ENCODE measurements at places on chromosomes 6 and 20.

GRCh38 chr20:20369250-20370093 is 1.6 kb downstream of the INSM1 start:
- peak; percentile 47 for DNase-seq

- no peak for DNase-seq
These were observed 29.0 kb upstream of the DEK start for GRCh38 chr6:18293076-18293904.

GRCh38 chr20:25402583-25402982 is 4.9 kb upstream of the GINS1 start:
- no peak for DNase-seq

DNA sequence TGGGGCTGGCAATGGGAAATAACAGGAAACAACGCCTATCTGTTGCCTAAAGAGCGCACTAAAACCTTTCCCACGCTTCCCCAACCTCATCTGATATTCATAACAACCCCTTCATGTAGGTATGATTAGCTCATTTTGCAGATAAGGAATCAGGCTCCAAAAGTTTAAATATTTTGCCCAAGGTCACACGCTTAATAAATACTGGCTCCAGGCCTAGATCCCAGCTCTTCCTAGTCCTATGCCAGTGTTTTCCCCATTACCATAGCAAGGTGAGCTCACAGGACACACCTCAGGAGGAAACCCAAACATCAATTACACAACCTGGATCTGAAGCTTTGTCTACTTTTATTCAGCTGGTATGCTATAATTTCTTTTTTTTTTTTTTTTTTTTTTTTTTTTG is 19.6 kb downstream of the MBOAT1 start:
- DNase-seq: no peak

- DNase-seq: no peak
These were observed 68.5 kb downstream of the LYRM4 start for GRCh38 chr6:5192135-5192794.

DNA sequence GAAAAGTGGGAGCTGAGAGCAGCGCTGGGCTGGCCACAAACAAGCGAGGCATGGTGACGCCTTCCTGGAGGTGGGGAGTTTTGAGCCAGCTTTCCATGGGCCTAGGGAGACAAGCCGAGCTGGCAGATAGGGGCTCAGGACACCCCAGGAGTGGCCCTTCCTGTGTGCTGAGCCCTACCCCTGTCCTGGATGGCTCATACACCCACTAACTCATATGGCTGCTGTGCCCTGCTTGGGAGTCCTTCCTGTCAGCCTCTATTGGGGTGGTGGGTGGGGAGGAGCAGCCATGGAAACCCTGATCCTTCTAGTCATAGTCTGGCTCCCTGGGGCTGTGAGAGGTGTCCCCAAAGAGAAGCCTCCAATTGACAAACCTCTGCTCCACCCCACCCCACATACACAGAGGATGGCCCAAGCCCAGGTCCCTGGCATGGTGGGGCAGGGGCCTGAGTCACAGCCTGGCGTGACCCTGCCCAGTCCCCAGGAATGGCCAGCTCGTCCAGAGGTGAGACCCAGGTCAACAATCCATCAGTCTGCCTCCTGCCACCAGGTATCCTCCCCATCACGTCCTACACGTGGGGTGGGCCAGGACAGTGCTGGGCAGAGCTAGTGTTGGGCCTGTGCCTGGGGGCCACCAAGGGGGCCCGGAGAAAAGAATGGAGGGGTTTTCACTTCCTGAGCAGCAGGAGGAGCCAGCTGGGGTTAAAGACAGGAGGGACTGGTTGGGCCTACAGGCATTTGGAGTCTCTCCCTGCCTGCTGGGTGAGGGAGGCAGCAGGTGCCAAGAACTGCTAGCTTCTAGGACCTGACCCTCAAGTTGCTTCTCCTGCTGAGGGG is 52.2 kb downstream of the MRPL14 start:
- DNase-seq: no peak

GRCh38 chr20:3082306-3082951 is 2.1 kb downstream of the AVP start:
- no peak for DNase-seq

- DNase-seq: no peak
These were observed 45.1 kb downstream of the BCAS1 start for GRCh38 chr20:54025251-54025771.

GRCh38 chr6:132413499-132413802 is 12.2 kb upstream of the MOXD1 start:
- DNase-seq: no peak

GRCh38 chr6:132132422-132132821 is 181.2 kb upstream of the CCN2 start:
- peak; percentile 19 for DNase-seq

DNA sequence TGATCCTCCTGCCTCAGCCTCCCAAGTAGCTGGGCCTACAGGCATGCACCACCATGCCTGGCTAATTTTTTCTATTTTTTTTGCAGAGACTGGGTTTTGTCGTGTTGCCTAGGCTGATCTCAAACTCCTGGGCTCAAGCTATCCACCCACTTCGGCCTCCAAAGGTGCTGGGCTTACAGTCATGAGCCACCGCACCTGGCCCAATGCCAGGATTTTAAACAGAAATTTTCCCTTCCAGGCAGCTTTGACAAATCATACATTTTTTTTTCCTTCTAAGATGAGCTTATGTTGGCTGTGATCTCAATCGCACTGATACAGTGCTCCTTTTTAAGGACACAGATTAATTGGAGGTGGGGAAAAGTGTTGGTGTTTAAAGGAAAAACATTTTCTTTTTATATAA is 73.2 kb upstream of the CD2AP start:
- DNase-seq: no peak

Measured in NCI-H774 (cell line).